Naive B cell (primary cell): ENCODE measurements at places on chromosomes 4 and X. TPM values are rescaled to one million over a fixed set of nuclear protein-coding genes. Genes with fewer than 3 reads are reported as not detected.

Gene DGKK
- polyA plus RNA-seq, result not detected

Gene YY2
- 0.96 TPM for polyA plus RNA-seq

Gene GIMD1
- not detected for polyA plus RNA-seq

- DNase-seq, result no peak
These were observed 43.1 kb downstream of the DDIT4L start for GRCh38 chr4:100147198-100147597.

DNA sequence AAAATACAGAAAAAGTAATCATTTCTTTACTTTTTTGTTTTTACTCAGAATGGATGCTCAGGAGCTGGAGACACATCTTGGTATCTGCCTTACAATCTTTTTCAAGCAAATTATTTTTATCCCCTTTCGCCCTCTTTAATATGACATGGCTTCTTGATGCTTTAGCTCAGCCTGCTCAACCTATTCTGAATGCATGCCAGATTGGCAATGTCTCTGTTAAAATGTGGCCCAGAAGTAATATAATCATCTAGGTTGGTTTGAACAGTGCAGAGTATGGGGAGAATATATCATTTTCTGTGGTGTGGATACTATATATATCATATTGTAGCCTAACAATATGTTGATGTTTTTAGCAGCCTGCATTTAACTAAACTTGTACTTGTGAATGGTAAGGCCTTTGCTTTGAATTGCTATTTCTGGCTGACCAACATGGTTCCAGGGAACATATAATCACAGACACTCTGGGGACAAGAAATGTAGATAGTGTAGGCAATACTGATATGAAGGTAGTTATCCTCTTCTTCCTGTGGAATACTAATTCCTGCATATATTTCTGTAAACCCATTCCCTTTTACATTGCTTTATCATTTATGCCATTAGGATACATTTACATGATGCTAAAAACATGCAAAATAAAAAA is 282.7 kb downstream of the PPP3CA start:
- no peak for DNase-seq

GRCh38 chr4:68732653-68733466 is 62.4 kb upstream of the UGT2B15 start:
- DNase-seq, result no peak

- DNase-seq, result no peak
These were observed 19.1 kb downstream of the SASH3 start for GRCh38 chrX:129798888-129799287.

DNA sequence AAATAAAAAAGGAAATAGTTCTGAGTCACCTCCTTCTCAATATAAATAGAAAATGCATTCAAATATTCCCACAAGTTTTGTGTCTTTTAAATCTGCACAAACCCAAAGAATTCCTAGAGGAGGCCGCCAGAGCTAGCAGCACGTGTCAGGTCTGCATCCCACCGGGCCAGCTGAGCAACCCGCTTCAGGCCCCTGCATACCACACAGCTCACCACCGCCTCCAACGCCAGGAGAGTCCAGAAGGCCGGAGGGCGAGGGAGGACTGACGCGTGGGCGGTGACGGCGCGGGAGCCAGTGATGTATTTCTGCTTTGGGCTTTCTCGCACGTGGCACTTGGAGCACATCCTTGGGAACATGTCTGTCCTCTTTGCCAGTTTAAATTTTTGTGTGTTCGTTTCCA is 61.9 kb upstream of the CLDN34 start:
- no peak for DNase-seq

- no peak for DNase-seq
These were observed 11.4 kb downstream of the L1CAM start for GRCh38 chrX:153874366-153875125.

DNA sequence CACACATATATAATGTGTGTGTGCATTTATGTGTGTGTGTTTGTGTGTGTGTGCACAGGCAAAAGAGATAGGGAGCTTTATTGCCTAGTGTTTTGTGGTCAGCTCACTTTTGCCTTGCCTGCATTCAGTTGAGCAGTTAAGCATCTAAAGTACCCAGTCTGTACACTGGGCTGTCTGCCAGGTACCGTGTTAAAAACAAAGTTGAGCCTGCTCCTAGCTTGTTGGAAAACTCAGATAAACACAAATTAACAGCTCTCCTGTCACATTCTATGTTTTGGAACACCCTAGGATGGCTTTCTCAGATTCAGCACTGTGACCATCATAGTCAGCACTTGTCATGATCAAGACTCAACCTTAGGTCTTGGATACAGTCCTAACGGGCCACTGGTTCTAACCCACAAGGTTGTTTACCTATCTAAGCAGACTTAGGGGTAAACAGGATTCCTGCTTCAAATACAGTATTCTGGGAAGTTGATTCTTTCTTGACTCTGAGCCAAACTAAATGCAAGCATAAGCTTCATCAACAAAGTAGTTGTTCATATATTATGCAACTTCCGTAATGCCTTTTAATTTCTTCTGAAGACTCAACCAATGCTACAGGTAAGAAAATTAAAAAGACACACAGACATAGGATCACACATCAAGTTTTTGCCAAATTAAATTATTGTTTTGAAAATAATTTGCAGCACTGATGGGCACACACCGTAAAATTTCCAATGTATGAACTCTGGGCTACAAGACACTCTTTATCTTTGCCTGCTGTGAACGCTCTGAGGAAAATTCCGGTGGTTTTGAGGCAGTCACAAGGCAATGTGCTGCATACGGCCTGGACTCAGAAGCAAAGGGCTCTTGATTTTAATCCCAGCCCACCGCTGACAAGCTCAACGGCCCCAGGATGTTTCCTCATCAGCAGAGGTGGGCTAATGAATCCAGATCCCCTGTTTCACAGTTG is 11.3 kb upstream of the CD99 start:
- no peak for DNase-seq

GRCh38 chrX:117973110-117973807 is 143.4 kb downstream of the KLHL13 start:
- DNase-seq, result no peak
